Cardiac septum (tissue), 1 donor: ENCODE measurements at places on chromosomes 13 and 19. TPM values are rescaled to one million over a fixed set of nuclear protein-coding genes. Genes with fewer than 3 reads are reported as not detected.

GRCh38 chr19:18380843-18381242 lies 5.1 kb upstream of the GDF15 start:
- no peak for DNase-seq

GRCh38 chr19:56736571-56736970 lies 65.0 kb upstream of the ZNF835 start:
- no peak for DNase-seq

ATCAY gene
- not detected for total RNA-seq

PSG3 gene
- not detected for total RNA-seq

MCEMP1 gene
- total RNA-seq: 0.54 TPM

IFNL3 gene
- not detected for total RNA-seq

DNA sequence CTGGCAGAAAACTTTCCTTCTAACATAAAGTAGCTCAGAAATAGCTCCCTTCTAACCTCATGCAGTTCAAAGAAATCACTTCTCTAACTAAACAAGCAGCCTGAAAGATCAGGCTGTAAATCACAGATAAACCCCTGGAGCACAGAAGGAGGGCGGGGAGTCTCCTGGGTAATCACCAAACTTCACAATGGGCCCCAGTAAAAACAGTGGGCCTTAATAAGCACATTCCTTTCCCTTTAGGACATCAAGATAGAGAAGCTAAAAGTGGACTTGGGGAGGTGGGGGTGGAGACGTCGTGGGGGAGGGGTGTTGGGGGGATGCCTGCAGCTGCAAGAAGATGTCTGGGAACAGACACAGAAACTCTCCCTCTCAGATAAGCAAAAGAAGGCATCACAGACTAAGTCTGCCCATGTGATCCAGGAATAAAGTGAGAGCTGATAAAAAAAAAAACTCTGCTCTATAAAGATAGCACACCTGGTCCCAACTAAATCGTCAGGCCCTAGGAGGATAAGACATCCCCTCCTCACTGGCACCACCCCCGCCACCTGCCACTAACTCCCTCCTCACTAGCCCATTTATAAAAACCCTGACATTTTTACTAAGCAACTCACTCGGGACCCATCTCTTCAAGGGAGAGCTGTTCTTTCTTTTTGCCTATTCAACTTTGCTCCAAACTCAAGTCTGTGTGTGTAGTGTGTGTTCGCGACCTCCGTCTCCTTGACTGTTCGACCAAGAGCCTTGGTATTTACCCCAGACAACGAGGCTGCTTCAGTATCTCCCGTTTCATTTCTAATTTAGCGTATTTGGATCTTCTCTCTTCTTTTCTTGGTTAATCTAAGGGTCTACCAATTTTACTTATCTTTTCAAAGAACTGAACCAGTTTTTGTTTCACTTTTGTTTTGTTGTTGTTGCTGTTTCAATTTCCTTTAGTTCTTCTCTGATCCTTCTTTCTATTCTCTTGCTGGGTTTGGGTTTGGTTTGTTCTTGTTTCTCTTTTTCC lies 31.7 kb downstream of the DNAJC15 start:
- no peak for DNase-seq

FFAR2 gene
- 0.97 TPM for total RNA-seq

ZSCAN18 gene
- 71.7 TPM for total RNA-seq

ZNF441 gene
- total RNA-seq: 5.8 TPM
